Fibroblast of skin of back (primary cell): ENCODE measurements at places on chromosomes 7 and 10.

- no peak for DNase-seq
These were observed 197.0 kb upstream of the PRSS58 start for GRCh38 chr7:142454862-142455261.

DNA sequence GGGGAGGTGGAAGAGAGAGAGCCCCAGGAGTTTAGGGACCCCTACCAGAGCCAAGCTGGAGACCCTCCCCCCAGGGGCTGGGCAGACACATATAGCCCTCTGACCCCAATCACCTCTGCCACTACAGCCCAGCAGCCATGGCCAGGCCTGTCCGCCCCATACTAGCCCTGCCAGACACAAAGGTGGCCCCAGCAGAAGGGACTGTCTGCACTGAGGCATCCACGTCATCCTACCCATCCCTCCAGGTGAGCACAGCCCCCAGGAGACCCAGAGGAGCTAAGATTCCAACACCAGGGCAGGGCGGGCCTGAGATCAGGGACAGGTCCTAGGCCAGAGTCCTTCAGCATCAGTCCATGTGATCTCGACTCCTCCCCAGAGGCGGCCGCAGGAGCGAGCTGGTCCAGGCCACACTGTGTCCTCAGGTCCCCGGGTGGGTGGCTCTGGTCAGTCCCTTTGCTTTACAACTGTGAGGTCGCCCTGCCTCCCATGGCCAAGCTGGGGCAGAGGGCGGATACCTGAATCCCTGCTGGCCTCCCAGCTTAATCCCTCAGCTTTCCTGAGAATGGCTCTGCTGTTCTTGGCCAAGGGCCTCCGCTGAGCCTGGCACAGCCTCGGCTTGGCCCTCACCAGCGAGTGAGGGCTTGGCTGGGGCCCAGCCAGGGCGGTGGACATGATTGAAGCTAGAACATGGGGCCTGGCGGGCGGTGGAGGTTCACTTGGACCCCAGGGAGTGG lies 14.3 kb upstream of the ELN start:
- no peak for DNase-seq

DNA sequence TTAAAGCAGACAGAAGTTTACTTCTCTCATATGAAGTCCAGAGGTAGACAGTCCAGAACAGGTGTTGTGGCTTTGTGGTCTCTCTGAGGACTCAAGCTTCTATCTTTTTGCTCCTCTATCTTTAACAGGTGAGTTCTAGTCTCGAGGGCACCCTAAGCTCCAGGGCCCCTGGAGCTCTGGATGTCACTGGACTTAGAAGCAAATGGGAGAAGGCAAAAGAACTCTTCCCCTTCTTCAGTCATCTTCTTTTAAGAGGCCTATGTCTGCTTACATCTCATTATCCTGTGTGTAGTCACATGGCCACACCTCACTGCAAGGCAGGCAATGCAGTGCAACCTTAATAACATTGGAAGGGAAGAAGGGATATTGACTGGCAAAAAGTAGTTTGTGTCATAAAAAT lies 61.6 kb downstream of the ADCYAP1R1 start:
- no peak for DNase-seq

DNA sequence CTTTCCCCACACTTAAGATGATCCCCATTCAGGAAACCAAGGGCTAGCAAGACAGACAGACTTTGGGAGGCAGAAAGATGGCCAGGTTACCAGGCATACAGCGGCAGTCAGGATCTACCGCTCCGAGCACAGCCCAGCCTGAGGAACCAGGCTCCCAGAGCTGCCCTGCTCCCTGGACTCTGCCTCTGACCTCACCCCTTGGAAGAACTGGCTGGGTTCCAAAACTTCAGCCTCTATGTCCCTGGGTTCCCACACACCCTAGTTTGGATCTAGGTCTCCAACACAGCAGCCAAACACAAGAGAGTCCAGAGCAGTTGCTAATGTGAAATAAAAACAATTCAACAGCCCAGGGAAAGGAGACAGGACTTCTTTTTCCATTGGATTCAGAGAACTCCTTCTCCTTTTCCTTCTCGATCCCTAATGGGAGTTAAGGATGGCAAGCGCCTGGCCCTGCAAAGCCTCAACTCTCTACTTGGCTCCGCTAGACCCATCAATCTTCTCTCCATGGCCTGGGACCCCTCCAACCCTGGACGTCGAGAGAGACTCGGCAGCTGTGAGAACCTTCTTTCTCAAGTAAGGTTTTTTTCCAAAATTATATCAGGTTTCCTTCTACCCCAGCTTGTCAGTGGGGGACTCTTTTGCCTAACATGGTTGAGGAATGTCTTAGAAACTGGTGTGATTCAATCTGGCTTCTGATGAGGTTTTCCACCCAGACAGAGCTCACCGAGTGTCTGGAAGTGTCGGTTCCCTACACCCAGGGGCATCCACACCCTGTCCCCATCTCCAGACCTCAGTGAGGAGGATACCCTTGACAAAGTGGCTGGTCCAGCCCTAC lies 219.6 kb downstream of the KCNMA1 start:
- peak; percentile 78 for DNase-seq
